Activated CD8-positive, alpha-beta memory T cell treated with anti-CD3 and anti-CD28 coated beads, Interleukin-2, amount 50 U/mL, for 48 hours (primary cell): ENCODE measurements at places on chromosomes 1 and 21.
A peak's percentile ranks its signal among the peaks of the same experiment; 100 is the strongest.

DNA sequence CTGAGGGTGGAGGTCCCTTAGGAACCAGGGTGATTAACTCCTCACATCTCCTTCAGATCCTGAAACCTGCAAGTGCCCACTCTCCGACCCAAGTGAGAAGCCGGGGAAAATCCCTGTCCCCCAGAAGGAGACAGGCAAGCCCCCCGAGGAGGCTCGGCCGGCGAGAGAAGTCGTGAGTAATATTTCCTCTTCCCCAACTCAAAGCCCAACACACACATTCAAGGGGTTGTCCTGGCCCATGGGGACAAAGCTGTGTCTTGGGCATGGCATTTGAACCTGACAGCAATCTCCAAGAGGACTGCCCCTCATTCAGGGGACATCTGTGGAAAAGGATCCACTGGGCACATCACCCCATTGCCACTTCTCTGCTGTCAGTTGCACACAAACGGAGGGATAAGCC, 23.6 kb downstream of the VASH2 start:
- DNase-seq = peak; percentile 15

- no peak for DNase-seq
Measured at GRCh38 chr1:228983661-228984060, 248.4 kb downstream of the RHOU start.

DNA sequence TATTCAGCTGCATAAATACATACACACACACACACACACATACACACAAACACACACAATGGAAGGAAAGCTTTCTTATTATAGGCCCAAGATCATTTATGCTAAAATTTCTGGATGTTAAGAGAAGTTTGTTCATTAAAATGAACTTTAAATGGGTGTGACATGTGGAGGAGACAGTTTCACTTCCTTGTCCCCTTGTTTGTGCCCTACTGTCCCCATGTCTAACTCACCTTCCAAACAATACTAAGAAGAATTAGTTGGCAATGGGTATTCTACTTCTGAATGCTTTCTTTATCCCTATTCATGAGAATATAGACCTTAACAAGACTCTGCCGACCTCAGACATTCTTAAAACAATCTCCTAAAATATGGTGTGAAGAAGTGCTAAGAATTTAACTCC, 63.5 kb upstream of the NRIP1 start:
- no peak for DNase-seq

GRCh38 chr1:198595765-198596164, 43.1 kb upstream of the PTPRC start:
- no peak for DNase-seq

GRCh38 chr1:230359992-230360668, 66.0 kb downstream of the PGBD5 start:
- no peak for DNase-seq

DNA sequence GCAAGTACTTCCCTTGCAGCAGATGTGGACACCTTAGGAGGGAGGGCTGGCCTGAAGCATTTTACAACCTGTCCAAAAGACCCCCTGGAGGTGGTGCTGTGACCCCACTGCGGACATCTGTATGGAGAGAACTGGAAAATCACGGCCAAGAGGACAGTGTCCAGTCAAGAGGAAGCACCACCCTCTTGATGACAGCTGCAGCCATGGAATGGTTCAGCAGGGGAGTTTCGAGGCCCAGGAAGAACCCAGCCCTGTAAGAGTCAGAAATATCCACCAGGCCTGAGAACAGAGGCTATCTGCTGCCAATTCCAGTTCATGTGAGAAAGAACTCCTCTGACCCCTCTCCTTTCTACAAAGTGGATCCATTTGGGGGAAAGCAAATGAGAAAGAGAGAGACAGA, 126.8 kb downstream of the PLXNA2 start:
- no peak for DNase-seq

DNA sequence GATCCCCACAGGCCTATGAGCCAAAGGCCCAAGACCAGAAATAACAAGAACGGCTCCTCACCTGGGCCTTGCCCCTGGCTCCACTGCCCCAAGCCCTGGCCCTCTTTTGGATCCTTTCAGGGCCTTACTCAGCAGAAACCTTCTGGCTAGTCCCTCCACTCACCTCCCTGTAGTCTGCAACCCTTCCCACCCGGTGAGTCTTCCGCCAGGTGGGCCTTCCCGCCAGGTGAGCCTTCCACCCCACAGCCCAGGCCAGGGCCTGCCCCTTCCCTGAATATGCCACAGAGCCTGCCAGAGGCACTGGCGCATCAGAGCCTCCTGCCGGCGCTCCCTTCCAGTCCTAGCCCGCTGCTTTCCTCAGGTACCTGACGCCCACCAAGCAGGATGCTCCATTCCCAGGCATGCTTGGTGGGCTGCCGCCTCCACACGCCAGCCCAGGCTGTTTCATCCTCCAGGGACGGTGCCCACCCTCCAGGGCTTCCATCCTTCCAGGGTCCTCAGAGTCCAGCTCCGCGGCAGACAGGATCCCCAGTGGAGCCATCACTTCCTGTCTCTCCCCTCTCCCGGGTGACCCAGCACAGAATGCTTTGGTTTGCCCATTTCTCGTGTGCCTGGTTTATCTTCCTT, 20.9 kb downstream of the LHX4 start:
- DNase-seq = no peak

- DNase-seq = no peak
Measured at GRCh38 chr1:3034728-3035562, 13.7 kb downstream of the ACTRT2 start.

- no peak for DNase-seq
Measured at GRCh38 chr1:94253456-94254017, 16.2 kb upstream of the ARHGAP29 start.

DNA sequence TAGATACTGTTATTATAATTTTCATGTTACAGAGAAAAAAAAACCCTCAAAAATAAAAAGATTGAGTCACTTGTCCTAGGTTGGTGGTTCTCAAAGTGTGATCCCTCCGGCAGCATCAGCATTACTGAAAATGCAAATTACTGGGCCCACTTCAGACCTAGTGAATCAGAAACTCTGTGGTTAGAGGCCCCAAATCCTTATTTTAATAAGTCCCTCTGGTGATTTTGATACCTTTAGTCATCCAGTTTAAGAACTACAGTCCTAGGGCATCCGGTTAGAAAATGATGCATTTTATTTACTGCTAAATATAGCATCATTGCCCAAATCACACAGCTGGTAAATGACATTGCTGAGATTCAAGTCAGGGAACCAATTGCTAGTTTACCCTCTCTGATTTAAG, 203.7 kb upstream of the RUNX1 start:
- DNase-seq = no peak

DNA sequence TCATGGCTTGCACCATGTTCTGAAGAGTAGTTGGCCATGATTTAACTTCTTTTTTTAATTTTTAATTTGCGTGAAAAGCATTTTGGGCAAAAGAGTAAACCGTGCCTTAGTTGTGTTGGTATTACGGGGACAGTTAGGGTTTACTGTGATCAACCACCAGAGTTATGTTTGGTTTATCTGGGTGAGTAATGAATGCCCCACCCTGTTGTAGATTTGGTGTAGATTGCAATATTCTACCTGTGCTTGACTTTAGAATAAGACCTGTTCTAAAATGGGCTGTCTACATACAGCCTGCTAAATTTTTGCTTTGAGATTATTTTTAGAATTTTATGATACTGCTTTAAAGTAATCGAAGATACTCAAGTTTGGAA, 1.4 kb downstream of the USP25 start:
- no peak for DNase-seq

DNA sequence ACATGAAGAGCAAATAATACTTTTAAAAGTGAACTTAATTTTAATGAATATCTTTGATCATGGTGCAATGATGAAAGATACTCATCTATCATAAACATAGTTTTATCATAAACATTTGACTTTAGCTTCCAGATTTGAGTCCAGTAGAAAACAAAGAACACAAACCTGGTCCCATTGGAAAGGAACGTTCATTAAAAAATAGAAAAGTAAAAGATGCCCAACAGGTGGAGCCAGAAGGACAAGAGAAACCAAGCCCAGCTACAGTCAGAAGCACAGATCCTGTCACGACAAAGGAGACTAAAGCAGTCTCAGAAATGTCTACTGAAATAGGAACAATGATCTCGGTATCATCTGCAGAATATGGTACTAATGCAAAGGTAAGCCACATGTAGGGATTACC, 55.6 kb upstream of the MYOCOS start:
- DNase-seq = no peak

- no peak for DNase-seq
Measured at GRCh38 chr1:61569303-61569621, 155.7 kb downstream of the TM2D1 start.

GRCh38 chr1:151981178-151981525, 12.5 kb downstream of the S100A10 start:
- no peak for DNase-seq

DNA sequence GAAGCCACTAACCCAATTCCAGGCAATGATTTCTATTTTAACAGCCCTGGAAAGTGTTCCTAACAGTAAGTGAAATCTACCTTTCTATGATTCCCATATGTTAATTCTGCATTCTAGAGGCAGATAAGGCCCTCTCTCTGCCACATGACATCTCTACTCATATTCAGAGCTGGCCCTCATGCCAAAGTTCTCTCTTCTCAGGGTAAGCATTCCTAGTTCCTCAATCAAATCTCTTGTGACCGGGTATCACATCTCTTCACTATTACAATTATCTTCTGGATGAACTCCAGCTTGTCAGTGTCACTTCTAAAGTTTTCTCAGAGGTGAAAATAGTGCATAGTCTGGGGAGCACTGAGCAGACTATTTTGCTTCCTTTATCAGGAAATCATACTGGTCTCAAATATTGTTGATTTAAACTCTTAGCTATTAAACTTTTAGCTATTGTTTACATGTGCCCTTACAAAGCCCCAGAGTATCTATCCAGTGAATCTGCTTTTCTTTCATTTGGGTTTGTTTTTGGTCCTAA, 66.4 kb upstream of the TNFSF18 start:
- no peak for DNase-seq

- DNase-seq = no peak
Measured at GRCh38 chr1:150927624-150928023, 1.5 kb downstream of the SETDB1 start.

GRCh38 chr1:56451491-56451890, 127.9 kb downstream of the PLPP3 start:
- no peak for DNase-seq

DNA sequence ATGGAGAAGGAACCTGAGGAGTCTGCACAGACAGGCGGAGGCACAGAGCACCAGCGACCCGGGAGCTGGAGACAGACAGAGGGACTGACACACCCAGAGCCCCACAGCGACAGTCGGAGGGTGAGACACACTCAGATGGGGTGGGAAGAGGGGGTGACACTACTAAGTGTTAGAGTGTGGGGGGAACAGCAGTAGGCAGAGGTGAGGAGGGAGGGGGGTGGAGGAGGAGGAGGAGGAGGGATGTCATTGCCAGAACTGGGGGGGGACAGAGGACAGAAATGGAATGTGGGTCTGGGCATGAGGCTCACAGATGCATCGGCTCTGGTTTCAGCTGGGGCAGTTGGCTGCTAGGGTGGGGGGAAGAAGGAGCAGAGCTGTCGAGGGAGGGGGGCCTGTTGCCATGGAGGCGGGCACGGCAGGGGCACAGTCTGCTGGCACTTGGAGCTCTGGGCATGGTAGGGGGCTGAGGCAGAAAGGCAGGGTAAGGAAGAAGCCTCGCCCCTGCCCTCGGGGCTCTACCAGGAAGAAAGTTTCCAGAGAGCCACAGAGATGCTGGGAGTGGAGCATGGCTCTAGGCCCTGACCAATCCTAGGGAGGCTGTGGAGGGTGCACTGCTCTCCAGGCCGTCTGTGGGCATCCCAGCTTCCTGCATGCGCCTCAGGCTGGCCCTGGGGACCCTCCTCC, 37.3 kb downstream of the AHDC1 start:
- no peak for DNase-seq

DNA sequence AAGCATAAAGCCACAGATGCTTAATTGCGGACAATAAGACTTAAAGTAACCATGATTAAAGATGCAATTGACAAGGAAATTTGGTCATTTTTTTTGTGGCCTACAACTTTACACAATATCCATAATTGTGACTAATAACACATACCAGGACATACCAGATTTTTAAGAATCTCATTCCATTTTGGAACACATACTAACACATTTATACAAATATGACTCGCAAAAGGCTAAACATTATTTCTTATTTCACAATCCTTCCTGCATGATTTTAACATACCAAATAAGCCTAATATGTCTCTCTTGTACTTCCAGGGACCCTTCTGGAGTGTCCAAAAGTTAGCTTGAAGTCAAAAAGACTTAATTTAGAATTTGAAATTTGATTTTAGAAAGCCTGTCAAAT, 48.8 kb downstream of the DR1 start:
- DNase-seq = no peak

- no peak for DNase-seq
Measured at GRCh38 chr1:7565099-7565750, 205.9 kb upstream of the VAMP3 start.

DNA sequence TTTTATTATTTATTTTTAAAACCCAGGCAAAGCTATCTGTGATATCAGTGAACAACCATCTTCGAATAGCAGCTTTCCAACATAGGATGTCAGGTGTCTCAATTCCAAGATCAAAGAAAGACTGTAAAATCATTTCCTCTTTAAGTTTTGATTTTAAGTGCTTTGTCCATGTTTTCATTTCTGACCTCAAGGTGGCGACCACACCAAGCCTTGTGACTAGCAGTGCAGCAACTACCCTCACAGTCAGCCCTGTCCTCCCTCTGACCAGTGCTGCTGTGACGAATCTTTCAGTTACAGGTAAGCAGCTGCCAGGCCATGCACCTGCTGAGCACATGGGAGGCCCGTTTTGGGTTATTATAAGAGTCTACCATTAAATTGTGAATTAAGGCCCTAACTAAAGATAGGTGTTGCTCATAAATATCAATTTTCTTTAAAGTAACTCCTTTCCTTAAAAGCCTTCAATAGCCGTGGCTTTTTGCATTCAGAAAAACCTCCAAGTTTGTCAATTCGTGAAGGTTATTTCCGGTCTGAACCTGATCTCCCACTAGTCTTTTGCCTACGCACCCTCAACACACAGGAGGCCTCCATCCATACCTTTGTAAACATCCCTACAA, 117.0 kb downstream of the CD247 start:
- DNase-seq = no peak

- DNase-seq = no peak
Measured at GRCh38 chr1:182687361-182687760, 3.0 kb upstream of the RGS8 start.

GRCh38 chr1:163565166-163565565, 243.4 kb downstream of the NUF2 start:
- DNase-seq = no peak

- no peak for DNase-seq
Measured at GRCh38 chr1:73759011-73759410, 439.0 kb downstream of the LRRIQ3 start.

GRCh38 chr1:182784556-182785171, 4.9 kb upstream of the NPL start:
- no peak for DNase-seq

DNA sequence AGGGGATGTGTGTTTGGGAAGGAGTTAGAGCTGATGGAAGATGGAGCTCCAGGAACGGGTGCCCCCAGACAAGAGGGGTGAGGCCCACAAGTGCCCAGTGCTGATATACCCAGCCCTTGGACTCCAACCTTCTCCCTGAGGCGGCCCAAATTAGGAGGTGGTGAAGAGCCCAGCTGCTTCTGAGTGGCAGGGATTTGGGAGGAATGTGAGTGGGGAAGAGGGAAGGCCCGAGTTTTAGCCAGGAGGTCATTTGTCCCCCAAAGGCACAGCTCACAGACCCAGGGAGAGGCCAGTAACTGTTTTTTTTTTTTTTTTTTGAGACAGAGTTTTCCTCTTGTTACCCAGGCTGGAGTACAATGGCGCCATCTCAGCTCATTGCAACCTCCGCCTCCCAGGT, 1.2 kb upstream of the PADI2 start:
- DNase-seq = no peak

- DNase-seq = no peak
Measured at GRCh38 chr1:183993132-183993531, 44.4 kb downstream of the COLGALT2 start.

- no peak for DNase-seq
Measured at GRCh38 chr1:29052941-29053340, 70.8 kb downstream of the TMEM200B start.
